Tibial nerve (tissue), 4 donors: ENCODE measurements at places on chromosomes 16 and 17. TPM values are rescaled to one million over a fixed set of nuclear protein-coding genes. Genes with fewer than 3 reads are reported as not detected.

Gene YWHAE
- total RNA-seq: 581 TPM

Gene MT4
- total RNA-seq: not detected

Gene CTRL
- 2.0 TPM for total RNA-seq

Gene HOXB9
- total RNA-seq: 0.21 TPM

Gene ENPP7
- not detected for total RNA-seq

Gene SLC52A1
- total RNA-seq: not detected

Gene ZP2
- total RNA-seq: not detected

Gene CCDC78
- total RNA-seq: 0.63 TPM

Gene KCNH4
- not detected for total RNA-seq

Gene SPATA22
- 0.39 TPM for total RNA-seq

Gene TEX19
- not detected for total RNA-seq

GRCh38 chr16:76194616-76195015 is 82.6 kb upstream of the CNTNAP4 start:
- no peak for DNase-seq

DNA sequence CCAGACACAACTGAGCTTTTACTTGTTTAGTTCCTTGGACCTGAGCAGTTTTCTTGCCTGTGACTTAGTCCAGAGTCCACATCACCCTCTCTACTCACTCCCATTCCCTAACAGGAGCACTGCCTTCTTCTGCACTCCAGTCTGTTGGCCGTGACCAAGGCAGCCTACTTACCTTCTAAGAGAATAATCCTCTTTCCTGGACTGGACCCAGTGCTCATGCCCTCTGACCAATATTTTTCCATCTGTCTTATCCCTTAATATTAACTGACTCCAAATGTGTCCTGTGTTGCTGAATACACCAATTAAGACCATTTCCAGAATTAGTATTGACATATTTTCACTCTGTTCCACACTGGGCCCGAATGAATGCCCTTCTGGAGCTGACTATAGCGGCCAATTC is 681.0 kb upstream of the KIF2B start:
- no peak for DNase-seq

DNA sequence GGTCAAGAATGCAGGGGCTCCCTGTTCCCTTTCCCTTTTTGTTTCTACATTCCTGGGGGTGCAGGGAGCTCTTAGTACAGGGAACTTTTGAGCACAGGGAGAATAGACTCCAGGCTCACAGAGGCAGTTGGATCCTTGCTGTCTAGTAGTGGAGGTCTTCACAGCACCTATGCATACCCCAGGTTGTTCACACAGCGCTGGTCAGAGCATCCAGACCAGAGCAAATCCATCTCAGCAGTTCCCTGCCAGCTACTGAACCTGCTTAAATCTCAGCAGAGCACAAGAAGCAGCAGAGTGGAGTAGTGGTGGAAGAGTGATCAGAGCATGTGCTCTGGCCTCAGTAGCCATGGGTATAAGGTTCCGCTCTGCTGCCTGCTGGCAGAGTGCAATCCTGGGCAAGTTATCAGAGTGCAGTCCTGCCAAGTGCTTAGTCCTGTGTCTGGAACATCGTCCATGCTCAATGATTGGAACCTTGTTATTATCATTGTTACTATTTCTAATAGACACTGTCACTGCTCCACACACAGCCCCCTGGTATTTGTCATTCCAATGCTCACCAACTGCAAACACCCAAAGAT is 220.4 kb downstream of the CBLN1 start:
- DNase-seq: no peak

- DNase-seq: no peak
Observed at GRCh38 chr16:54649876-54650275, 280.8 kb upstream of the IRX5 start.

DNA sequence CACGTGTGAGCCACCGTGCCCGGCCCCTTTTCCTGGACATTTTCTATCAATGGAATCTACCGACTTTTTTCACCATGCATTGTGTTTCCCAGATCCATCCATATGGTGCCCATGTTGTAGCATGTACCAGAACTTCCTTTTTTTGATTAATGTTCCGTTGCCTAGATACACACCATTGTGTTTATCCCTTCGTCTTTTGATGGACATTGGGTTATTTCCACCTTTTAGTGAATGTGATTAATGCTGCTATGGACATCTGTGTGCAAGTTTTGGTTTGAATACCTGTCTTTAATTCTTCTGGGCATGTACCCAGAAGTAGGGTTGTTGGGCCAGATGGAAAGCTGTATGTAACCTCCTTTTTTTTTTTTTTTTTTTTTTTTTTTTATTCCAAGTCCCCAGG is 79.8 kb downstream of the NT5M start:
- DNase-seq: no peak

- no peak for DNase-seq
Observed at GRCh38 chr17:67514998-67515397, 137.9 kb downstream of the PITPNC1 start.

DNA sequence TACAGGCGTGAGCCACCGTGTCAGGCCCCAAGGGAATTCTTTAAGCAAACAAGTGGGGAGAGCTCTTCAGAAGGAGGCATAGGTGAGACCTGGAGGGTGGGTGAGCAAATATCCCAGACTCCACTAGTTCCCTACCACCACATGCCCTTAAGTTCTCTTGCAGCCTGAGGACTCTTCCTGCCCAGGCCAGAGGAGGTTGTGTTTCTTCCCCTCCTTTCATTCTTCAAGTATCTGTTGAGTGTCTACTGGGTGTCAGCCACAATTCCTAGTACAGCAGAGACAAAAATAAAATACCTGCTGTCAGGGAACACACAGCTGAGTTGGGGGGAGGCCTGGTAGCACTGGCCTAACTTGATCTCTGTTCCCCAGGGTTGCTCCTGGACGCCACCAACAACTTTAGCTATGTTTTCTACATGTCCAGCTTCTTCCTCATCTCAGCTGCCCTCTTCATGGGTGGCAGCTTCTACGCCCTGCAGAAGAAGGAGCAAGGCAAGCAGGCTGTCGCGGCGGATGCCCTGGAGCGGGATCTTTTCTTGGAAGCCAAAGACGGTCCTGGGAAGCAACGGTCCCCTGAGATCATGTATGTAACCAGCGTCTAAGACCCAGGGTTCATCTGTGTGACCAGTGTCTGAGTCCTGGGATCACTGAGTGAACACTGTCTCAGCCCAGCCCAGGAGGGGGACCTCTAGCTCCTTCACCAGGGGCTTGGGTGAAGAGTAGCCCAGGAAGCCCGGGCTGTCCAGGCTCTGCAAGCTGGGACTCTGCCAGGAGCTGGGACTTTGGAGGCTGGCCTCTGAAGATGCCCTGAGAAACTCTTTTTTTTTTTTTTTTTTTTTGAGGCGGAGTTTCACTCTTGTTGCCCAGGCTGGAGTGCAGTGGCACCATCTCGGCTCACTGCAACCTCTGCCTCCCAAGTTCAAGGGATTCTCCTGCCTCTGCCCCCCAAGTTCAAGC is 5.9 kb upstream of the ARMC7 start:
- DNase-seq: no peak

- no peak for DNase-seq
Observed at GRCh38 chr16:86452451-86452850, 57.9 kb upstream of the FOXF1 start.

DNA sequence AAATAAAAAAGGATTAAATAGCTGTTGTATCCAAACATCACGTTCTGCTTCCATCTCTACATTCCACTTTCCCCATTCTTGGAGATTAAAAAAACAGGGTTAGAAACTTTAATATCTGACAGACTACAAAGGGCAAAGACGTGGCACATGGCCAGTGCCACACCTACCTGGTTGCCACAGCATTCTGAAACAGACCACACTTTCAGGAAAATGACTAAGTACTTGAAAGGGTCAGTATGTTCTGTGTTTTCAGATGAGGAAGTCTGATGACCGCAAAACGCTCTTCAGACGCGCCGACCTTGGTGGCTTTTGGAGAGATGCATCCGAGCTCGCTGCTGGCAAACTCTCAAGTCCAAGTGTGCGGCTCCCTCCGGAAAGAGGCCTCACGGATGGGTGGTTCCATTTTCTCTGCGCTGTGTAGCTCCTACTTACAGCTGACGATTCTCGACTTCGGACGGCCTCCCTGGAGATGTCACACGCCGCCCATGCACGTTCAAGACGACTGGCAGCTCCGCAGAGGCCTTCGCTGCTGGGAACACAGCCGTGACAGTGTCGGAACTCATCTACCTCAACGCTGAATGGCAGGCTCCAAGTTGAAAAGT is 15.5 kb downstream of the MAP1LC3B start:
- peak; percentile 44 for DNase-seq

DNA sequence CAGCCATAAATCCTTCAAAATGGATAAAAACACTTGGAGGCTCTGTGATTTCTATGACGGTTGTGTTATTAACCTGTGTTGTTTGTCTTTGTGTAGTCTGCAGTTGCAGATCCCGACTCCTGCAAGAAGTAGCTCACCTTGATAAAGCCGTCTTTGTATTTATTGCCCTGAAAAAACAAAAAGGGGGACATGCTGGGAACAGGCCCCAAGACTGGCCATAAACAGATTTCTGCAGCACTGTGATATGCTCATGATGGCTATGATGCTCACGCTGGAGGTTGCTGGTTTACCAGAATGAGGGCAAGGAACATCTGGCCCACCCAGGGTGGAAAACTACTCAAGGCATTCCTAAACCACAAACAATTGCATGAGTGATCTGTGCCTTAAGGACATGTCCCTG is 71.0 kb downstream of the LGALS9 start:
- no peak for DNase-seq

- DNase-seq: no peak
Observed at GRCh38 chr17:6187836-6188235, 117.7 kb downstream of the WSCD1 start.

- no peak for DNase-seq
Observed at GRCh38 chr17:65902155-65902554, 289.8 kb downstream of the CEP112 start.

DNA sequence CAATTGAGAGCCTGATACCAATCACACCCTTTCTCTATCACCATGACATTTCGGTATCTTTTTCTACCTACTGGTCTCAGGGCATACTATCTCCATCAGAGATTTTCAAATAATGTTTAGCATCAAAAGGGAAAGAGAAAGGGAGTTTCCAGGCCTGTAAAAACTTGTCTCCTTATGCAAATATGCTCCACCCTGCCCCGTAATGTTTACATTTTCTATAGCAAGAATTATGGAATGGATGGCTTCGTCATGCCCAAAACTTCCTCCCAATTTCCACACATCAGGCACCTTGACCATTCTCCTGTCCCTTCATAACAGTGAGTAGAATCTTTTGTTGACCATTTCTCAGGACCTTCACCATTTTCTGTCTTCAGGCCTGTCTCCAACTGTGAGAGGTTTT is 30.9 kb upstream of the HLF start:
- DNase-seq: no peak

DNA sequence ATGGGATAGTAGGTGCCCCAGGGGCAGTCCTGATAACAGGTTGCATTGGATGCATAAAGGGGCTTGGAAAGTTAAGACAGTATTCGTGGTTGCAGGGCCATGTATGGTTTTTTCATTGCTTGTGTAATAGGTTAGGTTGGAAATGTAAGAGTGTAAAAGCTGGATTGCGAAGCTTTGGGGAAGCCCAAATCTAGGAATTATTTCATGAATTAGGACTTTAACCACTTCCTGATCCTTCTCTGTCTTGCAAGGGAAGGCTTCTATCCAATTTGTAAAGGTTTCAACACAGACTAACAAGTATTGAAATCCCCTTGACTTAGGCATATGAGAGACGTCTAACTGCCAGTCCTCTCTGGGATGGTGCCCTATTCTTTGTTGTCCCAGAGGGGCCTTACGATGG is 7.8 kb upstream of the CCL17 start:
- DNase-seq: no peak

- DNase-seq: no peak
Observed at GRCh38 chr17:9350080-9350479, 225.5 kb downstream of the STX8 start.

DNA sequence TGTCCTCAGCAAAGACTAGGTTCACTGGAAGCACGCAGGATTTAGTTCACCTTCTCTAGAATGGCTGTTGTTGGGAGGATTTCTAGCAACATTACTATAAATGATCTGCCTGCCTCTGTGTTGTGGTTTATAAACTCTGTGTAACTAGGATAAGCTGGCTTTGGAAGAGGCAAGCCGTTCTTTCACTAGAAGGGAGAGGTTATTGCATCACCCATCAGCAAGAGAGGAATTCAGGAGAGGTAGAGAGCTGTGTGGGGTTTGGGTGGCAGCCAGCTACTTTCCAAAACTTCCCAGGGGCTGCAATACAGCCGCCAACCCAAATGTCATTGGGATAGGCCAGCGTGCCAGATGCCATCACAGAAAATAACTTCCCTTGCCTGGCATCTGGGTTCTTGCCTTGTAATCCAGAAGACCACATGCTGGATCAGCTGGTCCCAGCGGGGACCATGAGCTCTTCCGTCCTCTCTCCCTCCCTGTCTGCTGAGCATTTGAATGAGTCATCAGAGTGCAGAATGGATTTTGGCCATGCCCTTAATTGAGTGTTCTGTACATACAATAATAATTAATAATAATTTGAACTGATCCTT is 95.7 kb upstream of the RBFOX1 start:
- DNase-seq: no peak

DNA sequence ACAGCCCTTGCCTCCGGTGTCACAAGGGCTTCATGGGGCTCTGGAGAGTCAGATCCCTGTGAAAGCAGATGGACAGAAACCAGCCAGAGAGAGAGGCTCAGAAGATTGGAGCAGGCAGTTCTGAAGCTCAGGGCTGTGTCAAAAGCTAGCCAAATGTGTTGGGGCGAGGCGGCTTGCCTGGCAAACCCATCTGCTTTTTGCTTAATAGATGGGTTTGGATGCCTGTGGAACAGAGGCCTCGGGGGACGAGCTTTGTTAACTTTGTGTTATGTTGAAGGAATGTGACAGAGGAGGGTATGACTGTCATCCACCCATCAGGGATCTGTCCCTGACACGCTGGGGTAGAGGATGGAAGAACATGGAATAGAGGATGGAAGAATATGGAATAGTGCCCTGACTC is 21.0 kb upstream of the SLC12A3 start:
- no peak for DNase-seq

DNA sequence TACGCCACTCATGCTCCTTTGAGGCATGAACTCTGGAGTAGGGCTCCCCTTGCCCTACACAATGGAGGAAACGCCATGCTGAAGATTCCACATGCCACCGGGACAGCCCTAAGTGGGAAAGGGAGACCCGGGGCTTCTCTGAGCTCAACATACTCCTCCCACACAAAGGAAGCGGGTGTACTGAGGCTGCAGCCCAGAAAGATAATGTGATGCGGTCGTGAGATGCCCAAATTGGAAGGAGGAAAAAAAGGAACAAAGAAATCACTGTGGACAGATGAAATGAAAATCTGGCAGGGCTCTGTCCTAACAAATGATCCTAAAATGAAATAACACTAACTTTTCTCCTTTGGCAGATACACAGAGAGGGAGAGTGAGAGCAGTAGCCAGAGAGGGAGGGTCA is 182.1 kb downstream of the ZFHX3 start:
- no peak for DNase-seq
